ENCODE measurements at places on chromosomes 11 and 22.

GRCh38 chr11:13881226-13881905, 81.2 kb upstream of the SPON1 start:
- no peak for DNase-seq

- no peak for DNase-seq
Measured at GRCh38 chr11:22263613-22264012, 70.7 kb downstream of the ANO5 start.

- DNase-seq, result peak; percentile 93
Measured at GRCh38 chr11:1298695-1299492, 10.5 kb downstream of the TOLLIP start.

DNA sequence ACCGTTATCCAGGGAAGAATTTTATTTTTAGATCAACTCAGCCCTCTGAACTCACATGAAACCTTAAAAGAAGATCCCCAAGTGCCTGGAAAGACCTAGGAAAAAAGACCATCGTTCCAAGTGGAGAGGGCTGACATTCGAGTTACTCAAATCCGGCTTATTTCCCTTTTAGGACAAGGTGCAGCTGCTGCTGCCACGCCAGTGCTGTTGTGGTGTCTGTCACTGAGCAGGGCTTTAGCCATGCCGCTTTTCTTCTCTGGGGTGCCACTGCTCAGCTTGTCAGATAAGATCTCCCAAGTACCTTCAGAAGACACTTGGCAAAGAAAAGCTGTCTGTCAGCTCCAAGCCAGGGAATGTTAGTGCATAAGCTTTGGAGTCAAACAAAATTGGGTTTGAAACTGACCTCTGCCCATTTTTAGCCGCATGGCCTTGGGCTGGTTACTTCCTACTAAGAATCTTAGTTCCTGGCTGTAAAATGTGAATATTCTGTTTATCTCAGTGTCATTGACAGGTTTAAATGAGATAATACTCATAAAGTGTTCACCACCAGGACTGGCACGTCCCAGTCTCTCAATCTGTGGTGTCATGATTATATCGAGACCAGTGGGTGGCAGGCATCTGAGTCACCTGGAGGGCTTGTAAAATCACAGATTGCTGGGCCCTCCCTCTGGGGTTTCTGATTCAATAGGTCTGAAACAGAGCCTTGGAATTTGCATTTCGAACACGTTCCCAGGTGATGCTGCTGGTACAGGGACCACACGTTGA, 117.5 kb downstream of the PKNOX2 start:
- DNase-seq, result no peak

GRCh38 chr11:44977493-44977984, 26.9 kb upstream of the TP53I11 start:
- no peak for DNase-seq

DNA sequence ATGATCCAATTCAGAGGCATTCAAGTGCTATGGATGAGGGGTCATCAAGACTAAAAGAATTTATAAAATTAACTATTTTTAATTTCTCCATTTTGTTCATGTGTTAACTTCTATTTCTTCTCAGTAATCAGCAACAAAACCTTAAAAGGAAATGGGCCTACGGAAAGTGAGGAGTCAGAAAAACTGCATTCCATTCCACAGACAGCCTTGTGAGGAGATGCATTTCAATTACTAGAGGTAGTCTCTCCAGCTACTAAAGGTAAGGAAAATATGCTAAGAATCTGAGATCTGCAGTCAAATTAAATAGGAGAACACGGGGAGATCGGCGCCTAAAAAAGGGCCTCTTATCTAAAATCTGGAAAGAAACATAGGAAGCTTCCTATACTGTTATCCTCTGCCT, 661.7 kb downstream of the DLG2 start:
- DNase-seq, result no peak

DNA sequence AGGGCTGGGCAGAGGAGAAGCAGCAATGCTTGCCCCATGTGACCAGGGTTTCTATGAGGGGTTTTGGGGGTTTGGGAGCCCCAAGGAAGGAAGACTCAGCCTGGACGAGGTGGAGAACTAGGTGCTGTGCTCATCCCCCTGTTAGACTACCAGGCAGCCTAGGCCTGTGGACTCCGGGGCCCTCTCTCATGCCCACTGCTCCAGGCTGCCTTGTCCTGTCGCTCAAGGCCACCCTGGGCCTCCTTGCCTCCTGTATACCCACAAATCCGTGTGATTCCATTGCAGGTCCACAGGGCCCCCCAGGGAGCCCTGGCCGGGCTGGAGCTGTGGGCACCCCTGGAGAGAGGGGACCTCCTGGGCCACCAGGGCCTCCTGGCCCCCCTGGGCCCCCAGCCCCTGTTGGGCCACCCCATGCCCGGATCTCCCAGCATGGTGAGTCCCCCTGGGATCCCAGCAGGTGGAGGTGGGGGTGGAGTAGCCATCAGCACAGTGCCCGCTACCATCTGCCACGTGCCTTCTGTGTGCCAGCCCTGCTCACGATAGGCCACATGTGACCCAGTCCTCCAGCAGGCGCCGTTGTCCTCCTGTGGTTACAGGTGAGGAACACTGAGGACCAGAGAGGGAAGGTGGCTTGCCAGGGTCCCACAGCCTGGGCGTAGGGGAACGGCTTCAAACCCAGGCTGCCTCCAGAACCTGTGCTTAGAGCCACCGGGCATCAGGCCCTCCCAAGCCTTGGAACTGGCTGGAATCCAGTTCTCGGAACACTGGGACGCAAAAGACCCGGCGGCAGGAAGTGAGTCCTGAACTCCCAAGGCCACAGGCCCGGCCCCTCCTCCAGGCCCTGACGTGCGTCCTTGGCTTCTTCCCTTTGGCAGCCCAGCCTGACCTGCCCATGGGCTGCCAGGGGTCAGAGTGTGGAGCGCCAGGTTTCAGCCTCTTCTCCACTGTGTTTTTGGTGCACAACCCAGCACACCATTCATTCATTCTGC, 26.6 kb downstream of the EMID1 start:
- DNase-seq, result no peak

DNA sequence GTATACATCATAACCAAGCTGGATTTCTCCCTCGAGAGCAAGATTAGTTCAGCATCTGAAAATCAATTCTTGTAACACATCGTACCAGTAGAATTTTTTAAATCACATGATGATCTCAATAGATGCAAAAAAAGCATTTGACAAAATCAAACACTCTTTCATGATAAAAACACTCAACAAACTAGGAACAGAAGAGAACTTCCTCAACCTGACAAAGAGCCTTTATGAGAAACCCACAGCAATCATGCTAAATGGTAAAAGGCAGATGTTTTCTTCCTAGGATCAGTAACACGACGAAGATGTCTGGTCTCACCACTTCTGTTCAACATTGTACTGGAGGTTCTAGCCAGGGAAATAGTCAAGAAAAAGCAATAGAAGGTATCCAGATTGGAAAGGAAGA, 34.1 kb upstream of the TMPRSS4 start:
- DNase-seq, result no peak

- DNase-seq, result no peak
Measured at GRCh38 chr11:131684111-131685060, 314.0 kb downstream of the NTM start.

DNA sequence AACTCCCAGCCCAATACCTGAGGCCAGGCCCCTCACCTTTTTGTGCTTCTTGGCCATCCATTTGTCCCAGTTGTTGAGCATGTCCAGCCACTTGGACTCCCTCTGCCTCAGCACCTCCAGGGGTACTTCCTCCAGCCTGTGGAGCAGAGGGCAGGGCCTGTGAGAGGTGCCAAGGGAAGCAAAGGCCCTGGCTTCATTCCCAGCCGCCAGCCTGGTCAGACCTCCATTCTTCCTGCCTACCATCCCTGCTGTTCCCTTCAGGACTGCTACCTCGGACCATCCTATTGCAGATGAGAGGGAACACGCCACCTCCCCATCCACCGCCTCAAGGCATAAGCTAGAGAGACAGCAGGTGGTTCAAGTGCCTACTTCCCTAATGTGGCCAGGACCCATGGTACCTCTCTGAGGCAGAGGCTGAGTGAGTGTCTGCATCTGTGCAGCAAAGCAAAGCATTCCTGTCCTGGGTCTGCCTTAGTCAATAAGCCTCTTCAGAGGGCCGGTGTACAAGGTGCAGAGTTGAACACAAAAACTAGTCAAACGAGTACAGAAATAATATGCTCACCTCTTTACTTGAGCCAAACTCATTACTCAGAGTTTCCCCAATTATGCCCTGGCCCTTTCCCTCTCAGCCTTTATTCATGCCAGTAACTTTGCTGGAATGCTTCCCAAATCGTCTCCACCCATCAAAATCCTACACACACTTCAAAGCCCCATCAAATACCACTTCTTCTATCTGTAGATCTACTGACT, 15.4 kb upstream of the CASTOR1 start:
- peak; percentile 33 for DNase-seq

GRCh38 chr22:32249231-32249630, 5.9 kb downstream of the SLC5A4 start:
- DNase-seq, result no peak

DNA sequence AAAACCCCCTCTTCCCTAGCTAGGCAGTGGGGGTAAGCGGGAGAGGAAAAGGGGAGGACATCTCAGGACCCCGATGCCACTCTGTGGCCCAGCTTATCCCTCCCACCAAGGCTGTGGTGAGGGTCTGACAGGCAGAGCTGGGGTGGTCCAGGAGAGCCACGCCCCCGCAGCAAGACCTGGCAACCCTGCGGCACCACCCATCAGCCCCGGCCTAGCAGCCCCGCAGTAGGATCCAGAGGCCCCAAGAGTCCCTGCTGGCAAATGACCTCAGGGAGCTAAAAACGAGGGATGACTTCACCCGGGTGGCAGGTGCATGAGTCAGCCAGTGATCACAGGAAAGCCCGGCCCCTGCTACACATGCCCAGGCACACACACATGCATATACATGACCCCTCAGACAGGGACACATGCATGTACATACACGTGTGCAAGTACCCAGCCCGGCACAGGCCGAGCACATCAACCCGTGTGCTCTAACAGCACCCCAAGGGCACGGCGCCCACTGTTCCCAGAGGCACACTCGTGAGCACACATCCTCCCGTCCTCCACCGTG, 32.3 kb downstream of the ARVCF start:
- DNase-seq, result peak; percentile 79

DNA sequence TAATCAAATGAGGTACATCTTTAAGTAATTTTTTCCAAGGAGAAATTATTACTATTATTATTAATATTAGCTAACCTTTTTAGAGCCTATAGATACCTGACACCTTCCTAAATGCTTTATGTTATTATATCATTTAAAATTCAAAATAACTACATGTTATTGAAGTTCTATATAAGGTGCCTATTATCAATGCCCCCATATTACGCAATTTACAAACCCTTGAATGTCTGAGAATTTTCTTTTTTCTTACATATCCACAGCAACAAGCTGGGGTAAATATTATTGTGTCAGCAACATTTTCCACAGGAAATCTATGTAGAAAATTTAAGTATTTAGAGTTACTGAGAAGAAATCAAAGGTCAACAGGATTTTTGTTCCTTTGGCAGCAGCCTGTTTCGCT, 327.3 kb downstream of the NXPE2 start:
- no peak for DNase-seq

DNA sequence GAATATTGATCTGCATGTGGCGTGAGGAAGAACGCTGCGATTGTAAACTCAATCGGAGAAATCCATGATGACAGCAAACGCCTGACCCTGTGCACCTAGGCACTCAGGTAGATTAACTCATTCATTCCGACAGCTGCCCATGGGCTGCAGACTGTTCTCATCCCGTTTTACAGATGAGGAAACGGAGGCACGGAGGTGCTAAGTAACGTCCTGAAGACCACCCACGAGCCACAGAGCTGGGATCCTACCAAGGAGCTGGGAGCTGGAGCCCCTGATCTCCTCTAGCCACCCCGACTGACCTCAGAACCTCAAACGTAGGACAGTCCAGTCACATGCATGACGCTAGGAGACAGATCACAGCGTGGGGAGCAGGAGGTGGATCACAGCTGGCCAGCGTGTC, 1092.7 kb downstream of the BRD1 start:
- no peak for DNase-seq

- no peak for DNase-seq
Measured at GRCh38 chr11:11347592-11347991, 5.5 kb downstream of the CSNK2A3 start.

DNA sequence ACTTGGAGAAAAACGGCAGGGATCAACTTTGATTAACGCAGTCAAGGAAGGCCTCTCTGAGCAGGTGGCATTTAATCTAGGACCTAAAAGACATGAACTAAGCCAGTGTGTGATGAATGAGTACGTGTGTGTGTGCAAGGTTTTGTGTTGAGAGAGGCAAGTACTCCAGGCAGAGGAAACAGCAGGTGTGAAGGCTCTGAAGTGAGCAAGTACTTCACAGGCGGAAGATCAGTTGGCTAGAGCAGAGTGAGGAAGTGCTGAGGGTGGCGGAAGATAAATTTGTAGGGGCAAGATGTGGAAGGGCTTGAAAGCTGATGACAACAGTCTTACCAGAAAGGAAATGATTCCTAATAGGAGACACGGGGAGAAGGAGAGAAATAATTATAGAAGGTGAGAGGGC, 6.8 kb downstream of the APIP start:
- DNase-seq, result no peak

GRCh38 chr11:121323046-121323607, 30.6 kb downstream of the SC5D start:
- DNase-seq, result no peak

DNA sequence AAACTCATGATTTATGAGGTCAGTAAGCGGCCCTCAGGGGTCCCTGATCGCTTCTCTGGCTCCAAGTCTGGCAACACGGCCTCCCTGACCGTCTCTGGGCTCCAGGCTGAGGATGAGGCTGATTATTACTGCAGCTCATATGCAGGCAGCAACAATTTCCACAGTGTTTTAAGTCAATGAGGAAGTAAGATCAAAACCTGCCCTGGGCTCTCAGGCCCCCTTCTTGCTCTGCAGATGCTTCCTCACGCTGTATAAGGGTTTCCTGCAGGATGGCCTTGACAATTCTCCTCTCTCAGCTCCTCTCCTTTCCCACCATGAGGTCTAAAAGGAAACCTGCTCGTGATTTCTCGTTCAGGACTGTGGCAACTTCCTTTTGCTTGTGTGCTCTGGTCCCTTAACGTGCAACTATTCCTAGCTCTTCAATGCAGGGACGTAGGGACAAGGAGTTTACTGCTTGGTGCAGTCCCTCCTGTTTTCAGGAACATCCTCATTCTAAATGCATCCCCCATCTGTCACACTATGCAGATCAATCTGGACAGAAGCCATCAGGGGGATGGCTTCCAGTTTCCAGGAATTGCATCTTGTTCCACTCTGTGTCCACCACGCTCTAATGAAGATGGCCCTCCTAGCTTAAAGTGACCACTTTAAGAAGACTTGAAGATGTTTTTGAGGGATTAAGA, 64.3 kb upstream of the IGLL5 start:
- no peak for DNase-seq
